Stomach (tissue), 19 donors: ENCODE measurements at places on chromosomes 11 and 22.
A peak's percentile ranks its signal among the peaks of the same experiment; 100 is the strongest.

DNA sequence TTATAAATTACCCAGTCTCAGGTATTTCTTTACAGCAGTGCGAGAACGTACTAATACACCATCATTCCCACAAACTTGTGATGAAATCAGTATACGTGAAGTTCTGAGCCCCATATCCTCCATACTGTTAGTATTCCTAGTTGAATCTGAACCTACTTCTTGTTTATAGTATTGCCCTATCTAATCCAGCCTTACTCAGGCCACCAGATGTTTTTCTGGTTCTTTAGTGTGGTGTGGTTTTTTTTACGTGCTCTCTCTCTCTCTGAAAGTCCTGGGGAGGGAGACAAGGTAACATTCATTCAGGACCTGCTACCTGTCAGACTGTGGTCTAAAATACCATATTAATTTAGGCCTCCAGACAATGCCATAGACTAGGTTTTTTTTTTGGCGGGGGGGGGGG lies 47.6 kb upstream of the TEAD1 start:
- no peak for DNase-seq

- no peak for DNase-seq
Measured at GRCh38 chr11:11735586-11735985, 106.2 kb upstream of the USP47 start.

- no peak for DNase-seq
Measured at GRCh38 chr11:26268980-26269660, 62.8 kb upstream of the ANO3 start.

DNA sequence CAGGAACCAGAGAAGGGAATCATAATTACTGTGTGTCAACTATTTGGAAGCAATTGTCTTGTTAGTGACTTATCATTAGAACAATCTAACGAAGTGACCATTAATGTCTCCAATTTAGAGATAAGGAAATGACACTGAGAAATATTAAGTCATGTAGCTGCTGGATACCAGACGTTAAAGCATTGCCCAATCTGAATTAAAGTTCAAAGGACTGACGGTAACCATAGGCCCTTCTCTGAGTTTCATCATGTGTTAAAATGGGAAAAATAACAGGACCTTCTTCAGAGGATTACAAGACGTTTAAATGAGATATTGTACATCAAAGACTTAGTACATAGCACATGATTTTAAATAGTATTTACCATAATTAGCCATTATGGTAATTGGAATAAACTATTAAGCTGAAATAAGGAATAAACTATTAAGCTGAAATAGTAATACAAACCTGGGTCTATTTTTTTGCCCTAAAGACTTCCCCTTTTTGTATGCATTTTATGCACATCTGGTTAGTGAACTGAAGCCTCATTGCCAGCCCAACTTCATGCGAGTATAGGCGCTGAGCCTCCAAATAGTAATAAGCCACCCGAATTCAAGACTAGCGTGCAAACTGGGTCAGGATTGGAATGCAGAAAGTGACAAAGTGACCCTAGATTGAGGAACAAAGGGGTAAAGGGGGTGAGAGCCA lies 41.0 kb downstream of the GLYATL1 start:
- no peak for DNase-seq

DNA sequence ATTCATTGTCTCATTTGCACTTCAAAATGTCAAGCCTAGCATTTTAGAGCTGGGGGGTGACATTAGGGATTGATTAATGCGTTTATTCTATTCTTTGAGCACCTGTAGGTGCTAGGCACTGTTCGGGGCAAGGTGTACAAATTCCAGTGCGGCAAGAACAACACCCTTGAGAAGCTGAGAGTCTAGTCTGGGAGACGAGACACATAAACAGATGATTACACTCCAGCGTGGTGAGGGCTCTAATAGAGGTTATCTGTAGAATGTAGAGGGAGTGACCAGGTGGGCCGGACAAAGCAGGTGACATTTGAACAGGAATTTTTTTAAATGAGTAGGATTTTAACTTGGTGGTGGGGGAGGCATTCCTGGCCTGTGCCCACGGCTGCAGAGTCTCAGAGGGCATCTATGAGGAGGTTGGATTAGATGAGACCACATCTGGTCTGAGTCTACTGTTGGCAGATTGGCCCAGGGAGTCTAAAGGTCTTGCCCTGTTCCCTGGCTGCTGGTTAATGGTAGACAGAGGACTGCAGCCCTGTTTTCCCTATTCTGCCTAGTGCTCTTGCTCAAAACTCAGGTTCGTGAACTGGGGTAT lies 970 bp downstream of the CAT start:
- DNase-seq = no peak

GRCh38 chr11:74373382-74373781 lies 24.9 kb downstream of the PGM2L1 start:
- no peak for DNase-seq

DNA sequence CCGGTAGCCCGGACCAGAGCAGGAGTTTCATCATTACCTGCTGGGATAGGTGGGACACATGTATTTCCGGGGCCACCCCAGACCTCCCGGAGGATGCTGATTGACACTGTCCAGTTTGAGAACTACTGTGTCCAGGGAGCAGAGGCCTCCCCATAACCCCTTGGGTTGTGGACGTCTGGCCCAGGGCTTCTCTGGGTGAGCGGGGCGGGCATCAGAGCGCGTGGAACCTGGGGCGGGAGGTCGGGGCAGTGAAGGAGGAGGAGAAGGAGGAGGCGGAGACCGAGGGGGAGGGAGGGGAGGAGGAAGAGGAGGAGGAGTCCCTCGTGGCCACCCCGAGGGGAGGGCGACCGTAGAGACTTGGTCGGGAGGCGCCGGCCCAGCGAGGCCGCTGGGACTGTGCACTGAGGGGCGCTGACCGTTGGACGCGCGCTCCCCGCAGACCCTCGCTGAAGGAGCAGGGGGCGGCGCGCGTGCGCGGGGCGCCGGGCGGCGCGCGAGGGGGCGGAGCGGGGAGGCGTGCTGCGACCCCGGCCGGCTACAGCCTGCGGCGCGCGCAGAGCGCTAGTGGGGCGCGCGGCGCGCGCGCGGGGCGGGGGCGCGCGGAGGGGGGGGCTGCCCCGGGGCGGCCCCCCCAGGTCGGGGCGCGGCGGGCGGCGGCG lies at the start of gene GRK3:
TSS of gene GRK3 (plus strand) at position 356 of the 659 bp plus-strand sequence. CDS start 366 bp downstream, outside the sequence.
- peak; percentile 55 for DNase-seq

- DNase-seq = no peak
Measured at GRCh38 chr11:24406389-24406788, 90.5 kb upstream of the LUZP2 start.

- DNase-seq = peak; percentile 19
Measured at GRCh38 chr11:24124876-24125275, 372.0 kb upstream of the LUZP2 start.

DNA sequence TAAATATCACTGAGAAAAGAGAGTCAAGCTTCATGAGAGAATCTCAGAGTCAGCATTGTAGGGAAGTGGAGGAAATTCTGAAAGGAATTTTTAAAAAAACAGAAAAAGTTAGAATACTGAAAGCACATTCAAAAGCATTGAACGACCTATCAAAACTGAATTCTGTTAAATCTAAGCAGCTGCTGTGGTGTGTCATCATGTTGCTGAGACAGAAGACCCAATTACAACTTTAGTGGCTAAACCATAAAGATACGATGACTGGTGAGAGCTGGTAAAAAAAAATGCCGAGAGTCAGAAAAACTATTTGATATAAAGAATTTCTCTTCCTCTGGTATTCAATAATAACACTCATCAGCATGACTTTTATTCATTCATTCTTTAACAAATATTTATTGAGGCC lies 220.8 kb downstream of the DLG2 start:
- no peak for DNase-seq

DNA sequence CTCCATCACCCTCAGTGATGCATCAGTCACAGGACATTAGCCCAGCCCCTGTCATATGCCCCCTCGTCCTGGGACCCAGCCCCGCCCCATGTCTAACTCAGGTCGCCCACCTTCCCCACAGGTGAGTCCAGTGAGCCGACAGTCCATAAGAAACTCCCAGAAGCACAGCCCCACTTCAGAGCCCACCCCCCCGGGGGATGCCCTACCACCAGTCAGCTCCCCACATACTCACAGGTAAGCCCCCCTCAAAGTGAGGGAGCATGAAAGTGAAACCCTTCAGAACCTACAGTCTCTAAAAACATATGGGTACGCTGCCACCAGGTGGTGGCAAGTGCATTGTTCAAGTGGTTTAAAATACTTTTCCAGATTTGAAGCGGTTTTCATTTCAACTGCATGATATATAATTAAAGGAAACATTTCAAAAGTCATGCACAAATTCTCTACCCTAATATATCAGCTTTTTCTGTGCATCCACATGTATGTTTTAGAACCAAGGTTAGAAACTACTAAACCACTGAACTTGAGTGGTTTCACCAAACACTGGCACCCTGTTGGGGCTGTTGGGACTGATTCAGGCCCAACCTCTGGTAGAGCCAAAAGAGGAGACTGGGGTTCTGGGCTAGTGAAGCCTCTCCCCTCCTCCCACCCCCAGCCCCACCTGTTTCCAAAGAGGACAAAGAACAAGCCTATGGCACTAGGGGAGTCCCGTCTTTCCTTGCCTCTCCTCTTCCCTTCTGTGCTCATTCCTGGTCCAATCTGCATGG lies 17.3 kb downstream of the EPS8L2 start:
- DNase-seq = no peak

GRCh38 chr11:121418625-121419114 lies 33.4 kb upstream of the SORL1 start:
- DNase-seq = no peak

DNA sequence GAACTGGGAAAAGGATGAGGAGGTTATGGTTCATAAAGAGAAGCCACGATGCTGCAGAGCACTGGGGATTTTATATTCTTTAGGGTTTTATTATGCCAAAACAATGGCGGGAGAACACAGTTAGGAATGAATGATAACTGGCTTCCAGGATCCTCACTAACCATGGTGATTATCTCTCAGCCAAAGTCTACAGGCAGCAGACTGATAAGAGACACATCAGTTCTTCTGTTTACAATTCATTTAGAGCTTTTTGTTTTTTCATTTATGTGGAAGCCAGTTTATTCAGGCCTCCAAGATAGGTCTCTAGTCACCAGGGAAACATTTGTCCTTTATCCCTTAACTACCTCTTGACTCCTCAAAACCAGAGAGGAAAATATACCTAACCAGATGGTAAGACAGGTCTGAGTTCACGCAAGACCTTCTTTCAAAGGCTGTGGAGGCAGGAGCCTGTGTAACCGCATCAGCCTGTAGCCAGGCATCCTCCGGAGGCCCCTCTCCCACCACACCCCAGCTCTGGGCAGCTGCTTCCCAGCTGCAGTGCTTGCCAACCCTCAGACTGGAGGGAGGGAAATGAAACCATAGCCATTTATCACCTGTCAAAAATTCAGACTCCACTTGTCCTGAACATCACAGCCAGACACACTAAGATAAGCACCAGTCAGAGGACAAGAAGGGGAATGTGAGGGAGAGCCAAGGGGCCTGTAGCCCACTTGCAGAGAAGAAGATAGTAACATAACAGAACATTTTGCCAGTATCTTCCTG lies 57.2 kb upstream of the FAM181B start:
- DNase-seq = no peak

GRCh38 chr11:48031602-48032001 lies 51.2 kb downstream of the PTPRJ start:
- no peak for DNase-seq

- no peak for DNase-seq
Measured at GRCh38 chr11:112278803-112279202, 18.1 kb upstream of the PLET1 start.

DNA sequence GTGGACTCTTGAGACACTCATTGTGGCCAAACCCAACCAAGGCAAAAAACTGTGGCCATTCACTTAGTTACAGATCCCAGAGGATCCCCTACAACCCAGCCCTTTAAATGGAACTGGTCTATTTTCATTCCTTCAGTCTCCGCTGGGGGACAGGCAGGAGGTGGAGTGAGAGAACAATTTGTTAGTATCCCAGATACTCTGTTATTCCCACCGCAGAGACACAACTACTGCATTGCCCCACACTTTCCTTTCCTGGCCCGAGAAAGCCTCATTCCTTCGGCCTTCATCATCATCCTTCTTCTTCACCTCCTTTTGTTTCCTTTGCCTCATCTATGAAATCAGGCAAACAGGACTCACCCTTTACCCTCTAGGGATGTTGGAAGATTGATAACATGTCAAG lies 191.1 kb downstream of the NTM start:
- no peak for DNase-seq

DNA sequence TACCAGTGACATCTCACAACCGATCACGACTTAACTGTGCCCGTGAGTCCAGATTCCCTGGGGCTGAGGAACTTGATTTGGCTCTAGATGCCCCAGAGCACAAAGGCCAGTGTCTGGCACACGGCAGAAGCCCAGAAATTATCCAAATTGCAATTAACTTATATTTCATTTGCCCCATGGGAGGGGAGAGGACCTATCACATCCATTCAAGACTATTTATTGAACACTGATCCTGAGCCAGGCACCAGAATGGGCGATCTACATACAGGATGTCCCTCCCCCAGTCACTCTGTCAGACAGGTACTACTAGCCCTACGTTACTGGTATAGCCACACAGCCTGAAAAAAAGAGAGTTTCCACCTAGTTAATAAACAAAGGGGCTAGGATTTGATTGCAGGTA lies 5.1 kb downstream of the DNAL4 start:
- no peak for DNase-seq

DNA sequence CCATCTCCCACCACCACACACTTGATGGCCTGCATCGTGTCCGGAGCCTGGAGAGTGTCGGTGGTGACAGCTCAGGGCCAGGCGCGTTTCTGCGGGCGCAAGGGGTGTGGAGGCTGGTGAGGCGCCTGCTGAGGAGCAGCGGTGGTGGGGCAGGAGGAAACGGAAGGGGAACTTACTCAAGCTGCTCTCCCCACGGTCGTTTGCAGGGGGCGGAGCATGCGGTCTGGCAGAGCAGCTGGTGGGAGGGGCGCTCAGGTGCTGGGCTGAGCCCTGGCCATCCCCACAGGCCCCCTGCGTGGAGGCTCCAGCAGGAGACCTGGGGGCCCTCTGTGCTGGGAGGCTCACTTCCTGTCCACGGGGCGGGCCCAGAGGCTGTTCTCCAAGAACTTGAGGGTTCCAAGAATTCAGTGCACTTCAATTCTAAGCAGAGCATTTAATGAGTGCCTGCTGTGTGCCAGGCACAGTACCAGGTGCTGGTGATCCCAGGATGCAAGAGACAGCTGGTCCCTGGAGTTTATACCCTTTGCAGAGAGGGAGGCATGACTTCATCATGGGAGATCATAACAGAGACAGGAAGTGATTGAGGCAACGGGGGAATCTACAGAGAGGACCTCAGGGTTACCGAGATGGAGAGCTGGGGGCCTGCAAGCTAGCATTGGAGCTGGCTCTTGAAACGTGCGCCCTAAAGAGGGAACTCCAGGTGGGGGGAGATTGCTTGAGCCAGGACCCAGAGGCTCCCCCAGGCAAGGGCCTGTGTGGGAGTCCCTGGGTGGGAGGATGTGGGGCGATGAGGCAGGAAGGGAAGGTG lies at the start of gene RAC2:
TSS of gene RAC2 (minus strand) at position 156 of the 808 bp plus-strand sequence. CDS start at position 35, 121 bp downstream.
- DNase-seq = peak; percentile 89

GRCh38 chr11:74169738-74170458 lies 904 bp downstream of the C2CD3 start:
- DNase-seq = peak; percentile 14
